Thoracic aorta (tissue), 2 donors: ENCODE measurements at places on chromosomes 5 and 9. TPM values are rescaled to one million over a fixed set of nuclear protein-coding genes. Genes with fewer than 3 reads are reported as not detected.

CCL27 gene
- total RNA-seq: not detected

PCDHA11 gene
- total RNA-seq: 0.21 TPM

PCDHGC4 gene
- total RNA-seq: 6.4 TPM

DNA sequence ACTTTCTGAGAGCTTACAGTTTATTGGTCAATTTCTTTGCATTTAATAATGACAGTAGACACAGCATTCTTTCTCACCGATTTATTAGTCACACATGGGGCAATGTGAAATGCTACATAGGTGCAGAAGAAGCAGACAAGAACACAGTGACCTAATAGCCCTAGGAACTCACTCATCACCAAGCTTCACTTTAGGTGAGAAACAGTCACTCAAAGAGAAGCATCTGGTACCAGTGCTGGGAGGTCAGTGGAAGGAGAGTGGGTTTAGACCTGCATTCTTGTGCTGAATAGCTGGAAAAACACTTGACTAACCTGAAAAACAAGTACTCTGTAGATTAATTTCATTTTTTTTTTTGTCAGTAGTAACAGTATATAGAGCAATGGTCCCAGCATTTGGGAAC lies 179.6 kb downstream of the GRIA1 start:
- no peak for DNase-seq
- no peaks in the 10 kb centered on the region for H3K36me3 ChIP-seq
- no peak overlapping the region for H3K27ac ChIP-seq
- no peaks in the 10 kb centered on the region for H3K27me3 ChIP-seq

- no peak for DNase-seq
- no peak overlapping the region for H3K27ac ChIP-seq
- H3K36me3 ChIP-seq: no peaks in the 10 kb centered on the region
- no peaks in the 10 kb centered on the region for H3K4me1 ChIP-seq
Observed at GRCh38 chr5:16854351-16854750, 81.7 kb downstream of the MYO10 start.

- H3K4me3 ChIP-seq: no peak overlapping the region
- DNase-seq: no peak
- H3K27ac ChIP-seq: no peak overlapping the region
- no peaks in the 10 kb centered on the region for H3K4me1 ChIP-seq
Observed at GRCh38 chr9:100756217-100756616, 178.3 kb downstream of the CAVIN4 start.
